ENCODE measurements at places on chromosomes 5 and 9. TPM values are rescaled to one million over a fixed set of nuclear protein-coding genes. Genes with fewer than 3 reads are reported as not detected.

GRCh38 chr5:124650951-124651662 lies 95.3 kb downstream of the ZNF608 start:
- DNase-seq, result no peak
- H3K4me3 ChIP-seq, result no peak overlapping the region

DNA sequence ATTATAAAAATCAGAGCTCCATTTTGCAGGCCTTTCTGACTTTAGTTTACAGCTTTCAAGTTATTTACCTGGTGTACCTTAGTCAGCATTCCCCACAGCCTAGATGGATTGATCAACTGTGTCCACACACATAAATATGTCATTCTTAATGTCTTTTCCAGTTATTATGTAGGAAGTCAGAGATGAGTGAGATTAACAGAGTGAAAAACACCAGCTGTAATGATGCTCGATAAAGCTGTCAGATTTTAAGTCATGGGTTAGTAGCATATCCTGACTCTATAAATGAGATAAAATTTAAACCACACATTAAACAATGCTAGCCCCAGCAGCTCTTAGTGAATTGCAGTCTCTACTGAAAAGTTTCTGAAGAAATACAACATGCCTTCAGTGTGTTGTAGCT lies 48.9 kb downstream of the NUDT12 start:
- H3K4me1 ChIP-seq, result no peaks in the 10 kb centered on the region
- H3K27me3 ChIP-seq, result peaks cover 3% of the 10 kb centered on the region
- no peaks in the 10 kb centered on the region for H3K36me3 ChIP-seq
- H3K27ac ChIP-seq, result no peak overlapping the region

- peaks cover 13% of the 10 kb centered on the region for H3K36me3 ChIP-seq
- H3K27ac ChIP-seq, result no peak overlapping the region
- no peak overlapping the region for H3K4me3 ChIP-seq
- DNase-seq, result no peak
- no peaks in the 10 kb centered on the region for H3K27me3 ChIP-seq
- H3K4me1 ChIP-seq, result peaks cover 16% of the 10 kb centered on the region
Measured at GRCh38 chr5:43156388-43156787, 35.6 kb upstream of the NIM1K start.

GRCh38 chr9:134704498-134704897 lies 62.9 kb downstream of the COL5A1 start:
- H3K36me3 ChIP-seq, result no peaks in the 10 kb centered on the region
- no peaks in the 10 kb centered on the region for H3K27me3 ChIP-seq
- H3K4me1 ChIP-seq, result no peaks in the 10 kb centered on the region
- H3K27ac ChIP-seq, result no peak overlapping the region
- H3K4me3 ChIP-seq, result no peak overlapping the region

The TPPP gene
- not detected for total RNA-seq

- no peak for DNase-seq
- H3K4me1 ChIP-seq, result no peaks in the 10 kb centered on the region
- no peak overlapping the region for H3K4me3 ChIP-seq
Measured at GRCh38 chr5:137300411-137301240, 198.5 kb downstream of the SPOCK1 start.

DNA sequence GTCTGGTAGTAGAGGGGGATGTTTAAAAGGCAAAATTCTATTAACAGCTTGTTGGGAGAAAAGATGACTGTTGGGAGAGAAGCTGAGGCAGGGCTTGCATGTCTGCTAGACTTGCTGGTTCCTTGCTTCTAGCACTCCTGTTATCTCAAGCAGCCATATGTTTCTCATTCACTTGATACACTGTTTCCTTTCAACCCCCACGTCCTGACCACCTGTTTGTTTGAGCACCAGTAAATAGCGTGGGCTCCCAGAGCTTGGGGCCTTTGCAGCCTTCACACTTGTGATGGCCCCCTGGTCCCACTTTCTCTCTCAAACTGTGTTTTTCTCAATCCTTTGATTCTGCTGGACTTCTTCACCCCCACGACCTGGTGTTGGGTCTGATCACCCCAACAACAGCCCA lies 111.7 kb upstream of the TMEM161B start:
- no peaks in the 10 kb centered on the region for H3K4me1 ChIP-seq
- H3K27me3 ChIP-seq, result peaks cover 4% of the 10 kb centered on the region
- no peak for DNase-seq
- no peaks in the 10 kb centered on the region for H3K36me3 ChIP-seq

GRCh38 chr5:81838307-81838906 lies 87.5 kb upstream of the SSBP2 start:
- peaks cover 2% of the 10 kb centered on the region for H3K36me3 ChIP-seq
- H3K4me1 ChIP-seq, result peaks cover 5% of the 10 kb centered on the region
- DNase-seq, result no peak
- peaks cover 5% of the 10 kb centered on the region for H3K27me3 ChIP-seq

Measured in activated T-helper 1 cell treated with anti-CD3 and anti-CD28 coated beads, Interleukin-12 subunit alpha, Interleukin-12 subunit beta, Interleukin-2, Interleukin-4 antibody, amounts not matched to agents 30 ng/mL and 10 ng/mL and 1 ng/mL, durations not matched to agents 14 hours and 24 hours and 36 hours (primary cell).